MCF 10A (cell line): ENCODE measurements at places on chromosomes 3 and 15.
A peak's percentile ranks its signal among the peaks of the same experiment; 100 is the strongest.

DNA sequence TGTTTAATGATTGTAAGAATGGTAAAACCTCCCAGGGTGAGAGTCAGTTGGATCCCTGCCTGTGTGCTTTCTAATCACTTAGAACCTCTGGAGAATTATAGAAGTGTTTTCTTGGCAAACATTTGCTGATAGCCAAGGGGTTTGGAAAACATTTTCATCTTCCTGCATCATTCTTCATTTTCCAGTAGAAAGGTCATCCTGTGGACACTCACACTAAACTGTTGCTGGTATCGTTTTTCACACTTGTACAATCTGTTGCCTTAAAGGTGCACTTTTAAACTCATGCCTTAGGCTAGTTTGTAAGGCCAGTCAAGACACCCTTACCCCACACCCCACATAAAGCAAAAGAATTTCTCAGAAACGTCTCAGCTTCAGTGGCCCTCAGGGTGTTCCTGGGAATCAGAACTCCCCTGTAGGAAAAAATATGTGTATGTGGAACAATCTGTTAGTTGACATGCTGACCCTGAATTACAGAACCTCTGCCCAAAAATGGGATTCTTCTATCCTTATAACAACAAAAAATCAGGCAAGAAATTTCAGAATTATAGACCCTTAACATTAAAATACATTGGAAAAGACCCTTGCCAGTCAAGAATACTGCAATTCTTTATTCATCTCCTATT is 5.8 kb upstream of the PLD1 start:
- no peak for DNase-seq

DNA sequence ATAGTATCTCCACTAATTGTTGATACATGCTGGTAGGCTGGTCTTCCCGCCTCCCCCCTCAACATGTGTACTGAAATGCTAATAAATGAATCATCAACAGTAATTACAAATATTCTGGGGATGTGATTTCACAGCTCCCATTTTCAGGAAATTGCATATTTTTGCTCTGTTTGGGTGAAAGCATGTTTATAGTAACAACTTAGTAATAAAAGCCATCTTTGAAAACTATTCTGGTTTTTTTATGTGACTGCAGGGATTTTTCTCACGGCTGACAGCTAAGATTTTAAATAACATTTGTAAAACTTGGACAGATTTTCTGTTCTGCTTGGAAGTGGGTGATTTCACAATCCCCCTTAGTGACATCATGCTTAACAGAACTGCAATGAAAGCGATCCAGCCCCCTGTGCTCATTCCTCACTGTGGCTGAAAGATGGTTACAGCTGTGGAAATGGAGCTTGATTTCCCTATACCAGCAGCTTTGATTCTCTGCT is 25.6 kb upstream of the FAM174B start:
- peak; percentile 46 for DNase-seq

DNA sequence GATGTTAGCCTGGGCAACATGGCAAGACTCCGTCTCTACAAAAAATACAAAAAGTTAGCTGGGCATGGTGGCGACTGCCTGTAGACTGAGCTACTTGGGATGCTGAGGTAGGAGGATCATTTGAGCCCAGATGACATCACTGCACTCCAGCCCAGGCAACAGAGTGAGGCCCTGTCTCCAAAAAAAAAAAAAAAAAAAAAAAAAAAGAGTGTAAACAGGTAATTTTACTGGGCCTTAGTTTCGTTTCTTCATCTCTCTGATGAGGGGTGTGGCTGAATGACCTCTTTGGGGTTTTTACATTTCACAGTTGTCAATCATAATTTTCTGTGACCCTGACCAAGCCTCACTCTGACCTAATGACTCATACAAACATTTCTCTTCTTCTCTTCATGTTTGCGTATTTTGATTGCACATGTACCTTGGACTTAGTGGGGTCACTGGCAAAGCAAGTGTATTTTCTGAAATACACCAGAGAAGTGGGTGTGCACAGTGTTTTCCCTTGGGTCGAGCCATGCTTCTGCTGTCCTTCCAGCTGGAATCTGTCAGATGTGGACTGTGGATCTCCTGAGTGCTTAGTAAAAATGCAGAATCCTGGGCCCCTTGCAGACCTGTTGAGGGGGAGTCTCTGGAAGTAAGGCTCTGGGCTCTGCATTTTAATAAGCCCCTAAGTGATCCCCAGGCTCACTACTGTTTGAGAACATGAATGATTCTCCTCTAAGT is 140.5 kb downstream of the FNDC3B start:
- peak; percentile 37 for DNase-seq

- no peak for DNase-seq
Measured at GRCh38 chr15:33722005-33722672, 246.2 kb upstream of the CHRM5 start.

DNA sequence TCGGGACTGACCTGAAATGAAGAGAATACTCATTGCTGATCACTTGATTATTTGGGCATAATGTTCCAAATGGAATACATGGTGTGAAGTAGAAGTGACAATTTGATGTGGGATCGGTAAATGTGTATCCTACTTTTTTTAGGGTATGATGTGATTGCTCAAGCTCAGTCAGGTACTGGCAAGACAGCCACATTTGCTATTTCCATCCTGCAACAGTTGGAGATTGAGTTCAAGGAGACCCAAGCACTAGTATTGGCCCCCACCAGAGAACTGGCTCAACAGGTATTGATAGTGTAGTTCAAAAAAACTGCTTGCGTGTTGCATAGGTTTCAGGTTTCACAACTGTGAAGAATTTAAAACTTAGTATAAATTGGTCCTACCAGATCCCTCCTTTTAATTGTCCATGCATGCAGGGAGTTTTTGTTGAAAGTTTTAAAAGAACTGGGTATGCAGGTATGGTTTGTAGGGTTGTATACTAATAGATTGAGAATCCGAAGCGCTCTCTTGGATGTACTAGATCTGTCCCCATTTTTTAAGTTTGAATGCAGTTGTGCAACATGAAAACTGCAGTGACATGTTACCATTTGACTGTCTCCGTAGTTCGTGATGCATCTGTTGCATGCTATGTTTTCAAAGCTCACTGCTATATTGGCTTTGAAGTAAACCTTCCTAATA is 1.6 kb downstream of the EIF4A2 start:
- DNase-seq = peak; percentile 20

DNA sequence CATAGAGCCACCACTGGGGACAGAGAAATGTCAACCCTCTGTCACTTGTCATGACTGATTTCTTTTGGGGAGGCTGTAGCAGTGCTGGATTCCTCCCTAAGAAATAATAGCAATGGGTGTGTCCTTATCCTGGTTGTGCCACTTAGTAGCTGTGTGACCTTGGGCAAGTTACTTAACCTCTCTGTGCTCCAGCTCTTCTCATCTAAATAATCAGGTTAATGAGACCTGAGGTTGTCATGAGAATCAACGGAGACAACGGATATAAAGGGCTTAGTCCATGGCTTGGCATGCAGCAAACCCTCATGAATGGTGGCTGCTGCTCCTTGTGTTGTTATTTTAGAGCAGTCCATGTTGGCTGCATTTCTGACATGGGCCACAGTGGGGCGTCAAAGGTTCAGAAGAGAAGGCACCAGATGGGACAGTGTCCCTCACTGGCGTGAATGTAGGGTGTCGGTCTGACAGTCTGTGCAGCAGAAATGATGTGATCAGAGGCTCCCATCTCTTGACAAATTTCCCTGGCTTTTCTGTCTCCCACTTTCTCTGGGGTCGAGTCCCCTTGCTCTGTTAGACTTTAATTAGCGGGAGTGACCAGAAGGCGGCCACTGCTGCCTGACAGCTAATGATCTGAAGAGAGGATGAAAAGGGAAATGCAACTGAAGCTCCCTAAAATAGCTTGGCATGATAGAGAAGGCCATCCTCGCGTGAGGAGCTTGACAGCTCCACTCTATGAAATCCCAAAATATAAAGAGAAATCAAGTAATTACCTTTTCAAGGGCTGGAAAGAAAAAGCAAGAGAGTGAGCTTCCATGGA is 209.4 kb downstream of the CADPS start:
- DNase-seq = peak; percentile 85

GRCh38 chr3:167714871-167715270 is 19.8 kb downstream of the PDCD10 start:
- DNase-seq = no peak

GRCh38 chr15:86917361-86917671 is 837.6 kb downstream of the AGBL1 start:
- no peak for DNase-seq
